ENCODE measurements at places on chromosomes 12 and 14.

- peak; percentile 35 for DNase-seq
Observed at GRCh38 chr14:69460093-69460701, 24.3 kb upstream of the PLEKHD1 start.

DNA sequence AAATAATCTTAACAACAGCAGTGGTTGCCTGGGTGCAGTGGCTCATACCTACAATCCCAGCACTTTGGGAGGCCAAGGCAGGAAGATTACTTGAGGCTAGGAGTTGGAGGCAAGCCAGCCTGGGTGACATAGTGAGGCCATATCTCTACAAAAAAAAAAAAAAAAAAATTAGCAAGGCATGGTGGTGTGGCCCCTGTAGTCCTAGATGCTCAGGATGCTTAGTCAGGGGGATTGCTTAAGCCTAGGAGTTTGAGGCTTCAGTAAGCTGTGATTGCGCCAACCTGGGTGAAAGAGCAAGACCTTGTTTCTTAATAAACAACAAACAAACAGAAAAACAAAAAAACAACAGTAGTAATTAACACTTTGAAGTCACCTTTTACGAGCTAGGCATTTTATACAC lies 642 bp upstream of the ACSM4 start:
- DNase-seq, result no peak

DNA sequence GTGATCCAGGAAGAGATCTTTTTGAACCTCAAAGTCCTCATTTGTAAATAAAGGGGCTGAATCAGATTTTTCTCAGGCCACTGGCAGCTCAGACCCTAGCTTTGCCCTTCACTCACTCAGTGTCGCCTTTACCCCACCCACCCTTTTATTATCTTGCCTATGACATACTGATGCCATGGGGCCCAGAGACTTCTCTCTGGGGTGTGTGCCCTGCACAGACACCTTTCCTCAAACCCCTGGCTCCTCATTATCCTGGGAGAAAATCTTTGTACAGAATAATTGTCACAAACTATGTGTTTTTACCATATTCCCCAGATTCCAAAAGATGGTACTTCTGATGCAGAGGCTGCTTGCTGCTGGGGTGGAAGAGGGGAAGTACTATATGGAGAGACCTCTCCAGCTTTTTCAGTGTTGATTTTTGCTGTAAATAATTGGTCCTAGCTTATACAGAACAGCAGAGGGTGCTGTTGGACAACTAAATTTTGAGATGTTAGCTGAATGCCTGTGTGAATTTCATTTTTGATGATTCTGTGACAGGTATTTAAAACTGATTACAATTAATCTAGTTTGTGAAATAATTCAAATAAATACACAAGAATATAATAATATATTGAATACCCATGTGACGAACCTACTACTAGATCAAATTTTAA lies 53.9 kb upstream of the DCD start:
- no peak for DNase-seq

GRCh38 chr12:93387780-93388179 lies 10.1 kb downstream of the NUDT4 start:
- DNase-seq, result no peak
